ENCODE measurements at places on chromosomes 4 and X. TPM values are rescaled to one million over a fixed set of nuclear protein-coding genes. Genes with fewer than 3 reads are reported as not detected.
A peak's percentile ranks its signal among the peaks of the same experiment; 100 is the strongest.

GRCh38 chrX:30065226-30065625 is 150.1 kb upstream of the MAGEB2 start:
- DNase-seq = no peak

- no peak for DNase-seq
Observed at GRCh38 chr4:77624213-77624612, 18.6 kb downstream of the CXCL13 start.

GRCh38 chr4:112823606-112824005 is 186.7 kb downstream of the LARP7 start:
- DNase-seq = no peak

- DNase-seq = no peak
Observed at GRCh38 chrX:35622601-35623000, 175.5 kb upstream of the MAGEB16 start.

GRCh38 chrX:124226129-124226528 is 106.3 kb upstream of the TEX13D start:
- DNase-seq = no peak

DNA sequence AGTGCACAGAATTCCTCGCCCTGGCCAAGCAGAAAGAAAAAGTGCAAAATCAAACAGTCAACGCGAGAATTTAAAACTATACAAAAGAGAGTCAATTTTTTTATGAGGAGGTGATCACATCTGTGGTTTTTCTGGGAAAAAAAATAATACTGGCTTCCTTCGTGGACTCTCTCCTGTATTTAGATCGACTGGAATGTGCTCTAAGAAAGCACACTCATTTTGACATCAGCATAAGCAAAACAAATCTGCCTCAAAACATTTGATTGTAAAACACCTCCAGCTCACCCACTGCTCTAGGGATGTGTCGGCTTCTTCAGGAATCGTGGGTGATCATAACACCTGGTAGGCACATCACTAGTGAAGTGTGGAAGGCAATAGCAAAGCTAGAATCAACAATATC is 417.4 kb upstream of the FAT1 start:
- DNase-seq = no peak

DNA sequence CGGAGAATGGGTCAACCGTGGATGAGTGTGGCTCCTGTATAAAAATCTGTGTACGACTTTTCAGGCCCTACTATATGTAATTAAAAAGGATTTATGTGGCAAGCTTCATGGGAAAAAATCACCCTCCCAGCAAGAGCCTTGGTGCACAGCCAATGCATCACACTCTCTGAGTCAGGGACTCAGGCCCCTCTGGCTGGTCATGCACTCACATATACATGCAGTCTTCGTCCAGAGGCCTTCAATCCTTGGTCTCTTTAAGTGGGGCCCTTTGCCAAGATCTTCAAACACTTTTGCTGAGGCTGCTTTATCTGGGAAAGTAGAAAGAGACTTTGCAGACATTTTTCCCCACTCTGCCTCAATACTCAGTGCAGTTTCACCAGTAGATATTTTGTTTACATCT is 311.4 kb upstream of the FSTL5 start:
- DNase-seq = no peak

DNA sequence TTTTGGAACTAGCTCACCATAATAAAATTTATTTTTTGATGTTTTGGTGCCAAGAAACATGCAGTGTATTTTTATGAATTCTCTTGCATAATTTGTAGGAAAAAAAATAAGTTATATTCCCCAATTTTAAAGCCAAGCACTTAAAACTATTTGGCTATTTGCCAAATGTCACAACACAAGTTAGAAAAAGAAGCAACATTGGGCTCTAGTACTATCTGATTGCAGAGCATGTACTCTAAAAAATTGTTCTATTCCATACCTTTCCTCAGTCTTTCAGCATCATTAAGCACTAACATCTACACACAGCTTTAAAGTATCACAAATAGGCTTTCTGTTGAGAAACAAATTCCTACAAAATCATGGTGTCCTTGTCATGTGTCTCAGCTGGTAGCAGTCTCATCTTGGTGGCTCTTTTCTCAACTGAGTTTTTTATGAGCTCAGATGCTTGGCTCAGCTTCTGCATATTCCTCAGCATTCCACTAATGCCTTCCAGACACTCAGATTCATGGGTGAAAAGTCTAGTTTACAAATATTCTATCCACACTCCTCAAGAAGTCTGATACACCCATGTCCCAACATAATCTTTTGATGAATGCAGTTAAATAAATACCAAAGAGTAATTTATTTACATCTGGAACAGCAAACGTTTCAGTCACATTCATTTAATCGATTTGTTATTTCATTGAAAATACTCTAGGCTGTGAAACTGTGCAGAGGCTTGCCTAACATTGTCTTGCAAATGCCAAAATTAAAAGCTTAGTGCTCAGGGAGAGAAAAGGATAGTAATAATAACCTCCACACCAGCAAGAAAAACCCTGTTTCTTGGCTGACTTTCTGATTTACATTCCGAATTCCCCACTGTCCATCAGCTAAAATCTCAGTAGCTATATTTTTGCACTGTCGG is 2209.9 kb downstream of the PCDH7 start:
- DNase-seq = peak; percentile 1

DNA sequence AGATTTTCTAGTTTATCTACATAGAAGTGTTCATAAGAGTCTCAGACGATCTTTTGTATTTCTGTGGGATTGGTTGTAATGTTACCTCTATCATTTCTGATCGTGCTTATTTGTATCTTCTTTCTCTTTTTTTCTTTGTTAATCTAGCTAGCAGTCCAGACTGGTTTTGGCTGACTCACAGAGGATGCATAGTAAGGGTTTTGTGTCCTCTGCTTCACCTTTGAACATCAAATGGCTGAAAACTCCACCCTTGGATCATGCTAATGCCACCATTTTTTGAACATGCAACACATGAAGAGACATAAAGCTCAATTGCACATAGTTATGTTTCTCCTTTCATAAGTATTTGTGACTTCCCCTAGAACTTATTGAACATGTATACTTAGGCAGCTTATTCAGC is 22.8 kb downstream of the TMPRSS11A start:
- DNase-seq = no peak

DNA sequence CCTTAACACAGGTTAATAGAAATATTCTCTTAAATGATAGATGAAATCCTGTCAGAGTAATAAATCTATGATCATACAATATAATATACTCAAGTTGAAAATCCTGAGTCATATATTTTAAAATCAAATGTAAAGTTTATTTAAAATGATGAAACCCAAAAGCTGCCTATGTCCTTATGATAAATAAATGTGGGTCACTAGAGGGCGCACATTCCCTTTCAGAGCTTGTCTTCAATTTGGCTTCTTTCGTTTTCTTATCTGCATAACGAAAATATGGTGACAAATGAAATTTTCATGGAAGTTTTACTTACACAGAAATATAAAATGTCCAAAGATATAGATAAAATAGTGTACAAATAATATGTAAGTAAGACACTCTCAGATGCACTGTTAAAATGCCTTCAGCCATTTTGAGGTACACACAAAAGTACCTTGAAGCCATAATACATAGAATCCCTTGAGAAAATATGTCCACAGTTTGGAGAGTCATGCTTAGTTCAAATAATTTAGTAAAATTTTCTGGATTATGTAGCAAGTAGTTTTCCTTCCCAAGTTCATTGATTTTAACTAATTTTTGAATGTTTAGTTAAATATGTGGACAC is 680.4 kb downstream of the DMD start:
- DNase-seq = peak; percentile 45

- DNase-seq = no peak
Observed at GRCh38 chr4:67922697-67923096, 38.9 kb upstream of the TMPRSS11D start.

Gene ZNF518B
- 32.7 TPM for polyA plus RNA-seq

Gene BTC
- polyA plus RNA-seq = 7.8 TPM

Gene PFKFB1
- polyA plus RNA-seq = 0.73 TPM

Gene ELOVL6
- polyA plus RNA-seq = 38.2 TPM

Gene ZCCHC18
- 6.1 TPM for polyA plus RNA-seq

Gene GSX2
- polyA plus RNA-seq = not detected
